ENCODE measurements at places on chromosomes 1 and 21.

GRCh38 chr1:228180959-228181644 lies 15.5 kb downstream of the IBA57 start:
- DNase-seq: no peak

DNA sequence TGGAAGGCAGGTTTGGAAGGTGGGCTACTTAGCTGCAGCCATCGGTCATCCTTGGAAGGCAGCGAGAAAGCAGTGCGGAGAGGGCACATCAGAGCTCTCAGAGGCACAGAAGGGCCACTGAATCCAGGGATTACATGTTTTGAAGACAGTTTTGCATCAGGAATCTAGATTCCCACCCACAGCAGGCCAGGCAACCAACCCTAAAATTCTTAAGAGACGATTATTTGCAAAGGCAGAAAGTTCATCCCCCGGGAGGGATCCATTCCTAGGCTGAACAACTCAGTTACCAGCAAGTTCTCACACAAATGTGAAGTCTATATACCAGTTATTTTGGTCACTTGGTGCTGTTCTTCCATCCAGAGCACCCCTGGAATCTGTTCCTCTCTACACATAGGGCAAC lies 457.3 kb upstream of the VAMP3 start:
- DNase-seq: no peak

DNA sequence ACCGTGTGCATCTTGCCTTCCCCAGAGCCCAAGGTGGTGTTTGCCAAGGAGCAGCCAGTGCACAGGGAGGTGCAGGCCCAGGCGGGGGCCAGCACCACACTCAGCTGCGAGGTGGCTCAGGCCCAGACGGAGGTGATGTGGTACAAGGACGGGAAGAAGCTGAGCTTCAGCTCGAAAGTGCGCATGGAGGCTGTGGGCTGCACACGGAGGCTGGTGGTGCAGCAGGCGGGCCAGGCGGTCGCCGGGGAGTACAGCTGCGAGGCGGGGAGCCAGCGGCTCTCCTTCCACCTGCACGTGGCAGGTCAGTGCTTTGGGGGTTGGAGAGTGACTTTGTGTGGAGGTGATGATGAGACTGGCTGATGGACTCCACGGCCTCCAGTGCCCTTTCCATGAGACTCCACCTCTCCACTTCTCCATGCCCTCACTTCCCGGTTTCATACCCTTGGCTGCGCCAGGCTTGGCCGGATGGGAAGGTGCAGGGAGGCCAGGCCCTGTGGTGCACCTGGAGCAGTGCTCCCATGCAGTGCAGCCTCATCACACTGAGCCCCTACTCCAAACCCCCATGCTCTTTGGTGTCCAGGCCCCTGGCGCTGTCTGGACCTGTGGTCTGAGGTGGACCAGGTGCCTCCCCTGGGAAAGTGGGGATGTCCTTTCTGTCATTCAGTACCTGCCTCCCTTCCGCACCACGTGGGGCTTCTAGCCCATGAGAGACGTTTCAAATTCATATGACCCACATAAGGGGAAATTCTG lies 49.0 kb downstream of the OBSCN start:
- DNase-seq: no peak

DNA sequence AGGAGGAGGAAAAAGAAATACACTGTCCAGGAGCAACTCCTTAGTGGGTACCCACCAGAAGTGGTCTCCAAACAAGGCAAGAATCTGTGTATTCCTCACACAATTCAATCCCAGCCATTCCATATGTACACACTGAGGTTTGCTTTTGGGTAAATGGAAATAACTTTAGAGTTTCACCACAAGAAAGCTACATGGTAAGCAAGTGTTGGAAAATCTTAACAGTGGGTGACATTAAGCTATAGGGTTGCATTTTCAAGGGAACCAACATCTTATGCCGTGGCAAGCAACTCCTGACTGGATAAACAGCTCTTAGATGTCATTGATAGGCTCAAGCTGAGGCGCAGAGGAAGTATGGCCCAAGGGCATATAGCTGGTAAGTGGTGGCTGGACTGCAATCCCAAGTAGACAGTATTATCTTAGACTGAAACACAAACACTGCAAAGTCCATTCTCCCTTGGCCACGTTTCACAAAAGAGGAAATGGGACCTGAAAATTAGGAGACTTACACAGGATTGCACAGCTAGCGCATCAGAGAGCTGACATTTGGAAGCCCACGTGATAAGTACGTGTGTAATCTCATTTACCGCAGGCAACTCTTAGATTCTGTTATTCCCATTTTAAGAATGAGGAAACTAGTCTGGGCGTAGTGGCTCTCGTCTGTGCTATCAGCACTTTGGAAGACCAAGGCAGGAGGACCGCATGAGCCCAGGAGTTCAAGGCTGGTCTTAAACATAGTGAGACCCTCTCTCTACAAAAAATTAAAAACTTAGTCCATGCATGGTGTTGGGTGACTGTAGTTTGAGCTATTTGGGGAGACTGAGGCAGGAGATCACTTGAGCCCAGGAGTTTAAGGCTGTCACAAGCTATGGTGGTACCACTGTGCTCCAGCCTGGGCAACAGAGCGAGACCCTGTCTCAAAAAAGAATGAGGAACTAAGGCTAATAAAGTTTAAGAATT lies 4.0 kb upstream of the BRWD1 start:
- no peak for DNase-seq

DNA sequence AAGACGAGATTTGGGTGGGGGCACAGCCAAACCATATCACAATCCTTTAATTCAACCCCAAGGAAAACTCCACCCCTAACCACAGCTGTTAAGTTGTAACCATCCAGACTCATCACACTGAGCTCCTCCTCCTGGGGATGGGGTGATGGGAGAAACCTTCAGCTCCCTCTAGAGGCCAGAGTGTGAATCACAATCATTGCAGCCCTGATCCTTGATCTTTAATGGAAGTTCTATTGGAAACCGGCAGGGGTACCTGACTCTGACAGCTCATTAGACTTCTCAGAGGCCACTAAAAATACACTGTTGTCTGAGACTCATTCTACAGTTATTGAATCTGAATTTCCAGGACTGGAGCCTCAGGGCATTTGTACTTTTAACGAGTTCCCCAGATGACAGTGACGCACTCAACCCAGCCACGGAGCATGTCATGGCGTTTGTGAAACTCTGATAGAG lies 127.2 kb downstream of the IGSF21 start:
- no peak for DNase-seq

GRCh38 chr1:196148367-196148970 lies 459.8 kb downstream of the KCNT2 start:
- DNase-seq: peak; percentile 38

GRCh38 chr1:234397732-234398131 lies 24.5 kb downstream of the COA6 start:
- DNase-seq: no peak

- DNase-seq: no peak
Observed at GRCh38 chr1:98030483-98030882, 109.6 kb upstream of the DPYD start.

DNA sequence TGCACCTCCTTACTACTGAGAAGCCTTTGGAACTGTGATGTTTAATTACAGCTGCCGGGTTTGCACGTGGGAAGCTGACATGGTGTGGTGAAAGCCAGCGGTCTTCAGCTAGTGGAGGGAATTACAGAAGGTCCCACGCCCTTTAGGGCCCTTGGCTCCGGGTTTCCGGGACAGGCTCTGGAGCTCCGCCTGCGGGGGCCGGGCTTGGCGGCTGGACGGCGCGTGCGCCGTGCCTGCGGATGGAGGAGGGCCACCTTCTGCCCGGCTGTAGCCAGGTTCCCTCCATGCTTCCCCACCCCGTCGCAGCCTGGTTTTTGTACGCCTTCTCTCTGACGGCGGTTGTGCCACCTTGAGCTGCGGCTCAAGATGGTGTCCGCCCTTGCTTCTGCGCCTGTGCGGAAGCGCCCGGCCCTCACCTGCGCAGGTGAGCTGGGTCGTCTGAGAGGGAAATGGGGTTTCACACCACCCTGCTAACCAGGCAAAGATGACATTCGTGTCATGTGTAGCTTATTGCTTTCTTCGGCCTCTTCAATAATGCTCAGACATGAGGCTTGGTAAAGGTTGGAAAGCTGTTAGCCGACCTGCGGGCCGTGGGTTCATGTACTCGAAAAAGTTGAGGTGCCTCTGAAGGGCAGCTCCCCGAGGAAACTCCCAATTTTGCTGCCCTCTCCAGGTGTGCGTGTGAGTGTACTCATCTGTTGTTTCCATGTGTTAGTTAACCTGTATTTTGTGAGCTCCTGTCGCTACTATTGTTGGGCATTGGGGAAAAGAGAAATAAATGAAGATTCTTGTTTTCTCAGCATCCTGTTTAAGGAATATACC lies 36.6 kb upstream of the OPRD1 start:
- peak; percentile 75 for DNase-seq

DNA sequence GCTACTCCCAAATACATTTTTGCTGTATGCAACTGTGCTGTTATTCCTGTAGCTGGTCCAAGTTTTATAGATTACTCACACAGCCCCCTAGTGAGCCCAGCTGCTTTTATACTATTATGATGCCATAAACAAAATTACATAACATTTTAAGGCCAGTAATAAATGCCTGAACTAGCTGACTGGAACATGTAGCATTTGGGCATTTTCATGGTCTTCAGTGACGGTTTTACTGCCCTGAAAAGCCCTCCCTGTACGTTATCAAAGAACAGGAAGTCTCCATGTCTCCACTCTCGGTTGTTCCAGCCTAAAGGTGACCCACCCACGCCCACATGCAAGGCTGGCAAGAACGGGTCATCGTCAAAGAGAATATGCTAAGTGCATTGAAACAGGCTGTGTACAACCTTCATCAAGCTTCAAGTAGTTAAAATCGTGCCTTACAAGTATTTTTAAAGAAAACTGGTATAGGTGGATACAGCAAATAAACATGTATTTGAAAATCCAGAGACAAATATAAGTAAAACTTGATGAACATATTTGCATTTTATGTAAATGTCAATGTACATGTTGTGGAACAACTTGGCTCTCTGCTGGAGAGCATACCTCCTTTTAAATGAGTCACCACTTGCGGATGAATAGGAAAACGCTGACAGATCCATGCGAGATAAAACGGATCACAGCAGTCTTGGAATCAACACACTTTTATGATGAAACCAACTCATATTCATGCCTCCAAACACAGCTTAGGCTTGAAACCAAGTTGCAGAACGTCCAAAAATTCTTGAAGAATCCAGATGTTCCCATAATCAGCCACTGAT lies 520.5 kb downstream of the SMYD3 start:
- DNase-seq: peak; percentile 22

DNA sequence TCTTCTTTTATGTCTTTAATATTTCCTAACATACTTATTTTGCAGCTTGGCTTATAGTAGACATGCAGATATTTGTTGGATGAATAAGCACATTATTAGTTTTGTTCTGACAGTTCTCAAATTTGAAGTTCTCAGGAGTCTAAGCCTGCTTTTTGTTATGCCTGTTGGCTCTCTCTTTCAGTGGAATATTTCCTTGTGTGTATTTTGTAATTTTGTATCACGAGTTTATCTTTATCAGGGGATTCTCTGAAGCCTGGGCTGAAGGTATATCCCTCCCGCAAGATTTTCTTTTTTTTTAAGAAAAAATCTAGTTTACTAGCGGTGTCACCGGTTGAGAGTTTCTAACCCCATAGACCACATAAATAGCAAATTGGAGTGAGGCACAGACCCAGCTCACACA lies 105.9 kb downstream of the RGL1 start:
- DNase-seq: no peak

GRCh38 chr1:10701145-10701544 lies 95.3 kb downstream of the CASZ1 start:
- DNase-seq: no peak

DNA sequence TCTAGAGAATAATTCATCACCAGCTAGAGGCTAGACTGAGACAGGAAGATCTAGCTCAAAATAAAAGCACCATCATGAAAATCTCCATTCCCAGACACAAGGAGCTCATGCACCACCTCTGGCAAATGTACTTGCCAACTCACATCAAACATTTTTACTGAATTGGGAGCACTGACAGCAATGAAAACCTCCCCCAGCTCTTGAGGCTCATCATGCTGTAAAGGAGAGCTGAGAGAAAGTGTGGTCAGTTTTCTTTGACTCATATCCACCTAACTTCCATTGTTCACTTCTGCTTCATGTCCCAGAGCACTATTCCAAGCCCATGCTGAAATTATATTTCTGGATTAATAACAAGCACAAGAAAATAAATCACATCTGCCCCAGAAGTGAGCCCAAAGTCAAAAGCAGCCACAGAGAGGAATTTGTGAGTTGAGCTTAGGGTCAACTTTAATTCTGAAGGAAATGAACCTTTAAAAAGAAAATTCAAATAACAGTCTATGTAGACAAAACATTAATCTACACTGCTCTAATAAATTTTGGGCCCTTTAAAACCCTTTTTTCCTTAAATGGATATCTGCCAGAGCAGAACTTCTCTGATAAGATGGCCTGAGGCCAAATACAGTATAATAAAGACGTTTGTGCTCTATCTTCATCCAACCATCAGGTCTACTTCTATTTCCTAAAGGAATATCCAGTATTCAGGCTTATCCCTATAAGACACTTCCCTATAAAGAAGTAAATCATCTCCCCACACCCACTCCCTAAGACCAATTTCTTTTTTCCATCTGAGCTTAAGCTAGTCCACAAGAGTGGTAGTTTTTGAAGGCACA lies 85.9 kb upstream of the ADAM30 start:
- DNase-seq: peak; percentile 36

DNA sequence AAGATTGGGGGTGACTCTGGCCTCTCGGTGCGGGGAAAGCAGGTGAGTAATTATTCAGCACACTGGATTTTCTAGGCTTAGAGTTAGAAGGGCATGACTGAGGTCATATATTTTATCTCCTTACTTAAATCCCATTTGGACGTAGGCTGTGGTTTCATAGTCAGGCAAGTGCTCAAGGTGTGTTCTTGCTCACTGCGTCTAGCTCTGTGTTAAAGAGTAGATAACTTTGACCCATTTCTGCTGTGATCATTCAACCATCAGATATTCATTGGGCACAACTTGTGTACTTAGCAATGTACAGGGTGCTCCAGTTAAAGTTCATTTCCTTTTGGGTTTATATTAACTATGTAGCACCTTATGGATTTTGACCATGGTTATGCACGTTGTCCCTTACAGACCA lies 14.6 kb downstream of the PFKFB2 start:
- no peak for DNase-seq

GRCh38 chr1:218426343-218426657 lies 81.2 kb downstream of the TGFB2 start:
- no peak for DNase-seq

GRCh38 chr1:202319381-202320080 lies 22.2 kb downstream of the UBE2T start:
- DNase-seq: no peak

- no peak for DNase-seq
Observed at GRCh38 chr1:16205334-16205671, 7.1 kb downstream of the ARHGEF19 start.

Measured in hindlimb muscle (tissue), 1 donor.